Neural progenitor cell (in vitro differentiated cells): ENCODE measurements at places on chromosomes 11 and 22.

- DNase-seq: no peak
These were observed 11.7 kb downstream of the POU2AF3 start for GRCh38 chr11:111310088-111310487.

DNA sequence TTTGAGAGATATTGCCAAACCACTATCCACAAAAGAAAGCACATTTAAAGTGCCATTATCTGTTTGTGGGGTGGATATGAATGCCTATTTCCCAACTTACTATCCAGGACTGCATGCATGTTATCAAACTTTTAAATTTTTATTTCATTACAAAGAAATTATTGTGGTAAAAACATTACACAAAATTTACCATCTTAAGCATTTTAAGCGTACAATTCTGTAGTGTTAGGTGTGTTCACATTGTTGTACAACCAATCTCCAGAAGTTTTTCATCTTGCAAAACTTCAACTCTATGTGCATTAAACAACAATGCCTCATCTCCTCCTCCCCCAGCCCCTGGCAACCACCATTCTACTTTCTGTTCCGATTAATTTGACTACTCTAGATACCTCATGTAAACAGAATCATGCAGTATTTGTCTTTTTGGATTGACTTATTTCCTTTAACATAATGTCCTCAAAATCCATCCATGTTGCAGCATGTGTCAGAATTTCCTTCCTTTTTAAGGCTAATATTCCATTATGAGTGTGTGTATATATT is 17.6 kb upstream of the CD44 start:
- DNase-seq: no peak

DNA sequence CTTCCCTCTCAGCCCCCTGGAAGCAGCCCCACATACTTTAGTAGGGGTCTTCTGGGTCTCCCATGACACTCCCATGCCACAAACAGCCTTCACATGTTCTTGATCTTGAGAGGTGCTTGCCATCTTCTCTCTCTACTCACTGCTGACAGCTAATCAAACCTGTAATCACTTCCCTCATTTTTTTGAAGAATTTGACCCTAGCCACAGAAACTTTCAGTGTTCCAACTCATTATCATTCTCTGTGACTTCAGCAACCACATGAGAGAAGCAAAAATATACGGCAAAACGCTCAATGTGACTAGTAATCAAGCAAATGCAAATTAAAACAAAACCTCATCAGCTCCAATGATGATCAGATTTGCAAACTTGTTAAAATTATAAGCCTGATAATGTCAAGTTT is 38.3 kb upstream of the POU2AF2 start:
- no peak for DNase-seq

DNA sequence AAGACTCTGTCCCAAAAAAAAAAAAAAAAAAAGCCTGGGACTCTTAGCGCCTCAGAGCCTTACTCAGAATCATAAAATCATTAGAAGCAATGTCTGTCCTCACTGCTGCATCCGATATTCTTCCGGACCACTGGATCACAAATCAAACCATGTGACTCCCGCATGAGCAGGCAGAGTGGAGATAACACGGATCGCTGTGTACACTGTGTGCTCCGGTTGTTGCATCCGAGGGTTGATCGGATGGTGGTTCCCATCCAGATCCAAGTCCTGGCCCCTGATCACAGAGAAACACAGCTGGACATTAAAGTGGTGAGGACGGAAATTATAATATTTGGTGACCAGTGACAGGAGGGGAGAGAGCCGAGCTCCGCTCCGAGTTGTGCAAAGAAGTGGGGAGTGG is 9.7 kb upstream of the TXNRD2 start:
- DNase-seq: no peak

DNA sequence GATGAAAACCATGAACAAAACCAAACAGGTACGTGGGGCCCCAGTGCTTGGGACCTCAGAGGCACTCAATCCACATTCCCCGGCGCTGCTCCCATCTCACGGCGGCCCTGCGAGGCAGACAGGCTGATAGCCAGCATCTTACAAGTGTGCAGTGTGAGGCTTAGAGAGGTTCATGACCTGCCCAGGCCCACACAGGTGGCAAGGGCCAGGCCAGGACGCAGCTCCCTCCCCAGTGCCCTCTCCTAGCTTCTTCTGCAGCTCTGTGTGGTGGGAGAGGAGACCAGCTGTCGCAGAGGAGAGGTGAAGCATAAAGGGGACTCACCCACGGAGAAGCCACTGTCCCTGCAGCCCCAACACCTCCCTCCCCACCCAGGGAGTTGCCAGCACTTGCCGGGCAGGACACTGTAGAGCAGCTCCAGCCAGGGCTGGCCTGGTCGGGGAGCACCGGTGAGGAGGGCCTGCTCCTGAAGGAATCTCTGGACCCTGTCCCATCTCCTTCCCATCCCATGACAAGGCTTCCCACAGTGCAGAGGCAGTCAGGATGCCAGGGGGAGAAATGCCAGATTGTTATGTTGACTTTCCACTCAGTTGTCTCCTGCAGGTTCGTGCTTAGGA is 92.4 kb upstream of the TMEM45B start:
- no peak for DNase-seq

- DNase-seq: no peak
These were observed 29.3 kb downstream of the CELF1 start for GRCh38 chr11:47523490-47524225.
